ENCODE measurements at places on chromosomes 6 and 20. TPM values are rescaled to one million over a fixed set of nuclear protein-coding genes. Genes with fewer than 3 reads are reported as not detected.

- H3K27me3 ChIP-seq, result peaks cover 19% of the 10 kb centered on the region
- peak overlapping the region; percentile 43 for H3K27ac ChIP-seq
- peak; percentile 38 for DNase-seq
- H3K36me3 ChIP-seq, result peaks cover 4% of the 10 kb centered on the region
These were observed 34.2 kb upstream of the BTN3A2 start for GRCh38 chr6:26330859-26331217.

GRCh38 chr6:37316071-37316470, 37.7 kb upstream of the RNF8 start:
- H3K36me3 ChIP-seq, result peaks cover 7% of the 10 kb centered on the region
- DNase-seq, result no peak
- no peak overlapping the region for H3K4me3 ChIP-seq
- H3K27me3 ChIP-seq, result no peaks in the 10 kb centered on the region
- peaks cover 3% of the 10 kb centered on the region for H3K4me1 ChIP-seq

DNA sequence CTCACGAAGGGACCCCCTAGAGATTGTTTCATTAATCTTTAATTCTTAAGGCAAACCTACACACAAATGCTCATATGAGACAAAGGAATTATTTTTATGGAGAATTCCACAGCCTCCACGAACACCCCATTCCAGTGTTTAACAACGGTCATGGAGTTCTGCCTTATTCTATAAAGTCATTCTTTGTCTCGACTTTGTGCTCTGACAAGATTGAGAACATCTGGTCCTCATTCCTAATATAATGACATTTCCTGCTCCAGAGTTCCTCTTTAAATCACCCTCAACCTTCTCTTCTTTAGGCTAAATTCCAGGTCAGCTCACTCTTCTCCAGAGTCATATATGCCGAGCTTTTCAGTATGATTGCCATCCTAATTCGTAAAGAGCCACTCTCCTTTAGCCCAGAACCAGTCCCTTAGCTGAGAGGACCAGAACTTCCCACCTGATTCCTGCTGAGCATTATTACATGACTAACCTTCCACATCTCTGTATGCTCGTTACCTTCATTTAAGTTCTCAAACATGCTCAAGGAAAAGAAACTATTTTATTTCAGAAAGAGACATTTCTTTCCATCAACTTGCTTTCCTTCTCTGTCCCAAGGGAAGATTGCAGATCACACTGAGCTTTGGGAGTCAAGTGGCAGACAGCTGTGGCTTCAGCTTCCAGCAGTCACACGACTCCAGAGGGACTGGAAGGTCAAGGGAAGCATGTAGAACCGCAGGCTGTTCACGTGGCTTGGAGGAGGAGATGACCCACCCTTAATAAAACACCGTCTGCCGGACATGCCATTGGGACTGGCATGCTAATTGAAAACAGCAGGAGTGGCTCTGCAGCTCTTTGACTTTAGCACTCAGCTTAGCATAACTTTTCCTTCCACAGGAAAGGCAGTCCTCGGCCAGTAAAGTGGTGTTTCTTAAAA, 467.1 kb upstream of the HSF2 start:
- no peaks in the 10 kb centered on the region for H3K4me1 ChIP-seq
- no peak for DNase-seq
- no peaks in the 10 kb centered on the region for H3K27me3 ChIP-seq

TDRD6 gene
- total RNA-seq, result not detected

LKAAEAR1 gene
- total RNA-seq, result 0.43 TPM

Measured in activated CD8-positive, alpha-beta T cell treated with anti-CD3 and anti-CD28 coated beads for 36 hours (primary cell).